ENCODE measurements at places on chromosomes 2 and 18. TPM values are rescaled to one million over a fixed set of nuclear protein-coding genes. Genes with fewer than 3 reads are reported as not detected.

Gene GREB1
- 0.06 TPM for polyA plus RNA-seq

- no peaks in the 10 kb centered on the region for H3K36me3 ChIP-seq
- no peaks in the 10 kb centered on the region for H3K4me1 ChIP-seq
- no peak overlapping the region for H3K27ac ChIP-seq
- no peaks in the 10 kb centered on the region for H3K27me3 ChIP-seq
Observed at GRCh38 chr2:106137731-106138521, 56.2 kb downstream of the UXS1 start.

DNA sequence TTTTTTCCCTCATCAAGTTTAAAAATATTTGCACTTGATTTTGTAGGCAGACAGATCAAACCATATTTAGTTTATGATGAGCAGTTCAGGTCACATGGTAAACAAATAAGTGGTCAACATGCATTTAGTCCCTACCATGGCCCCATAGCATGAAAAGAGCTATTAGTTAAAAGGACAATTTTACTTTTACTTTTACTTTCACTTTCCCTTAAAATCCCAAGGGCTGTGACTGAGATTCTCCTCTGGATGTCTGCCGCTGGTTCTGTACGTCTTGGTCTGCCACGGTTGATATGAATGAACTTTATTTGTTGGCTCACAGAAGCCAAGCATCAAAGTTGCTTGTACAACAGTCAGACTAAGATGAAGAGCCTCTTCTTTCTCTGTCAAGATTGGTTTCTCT, 626.2 kb upstream of the CDH7 start:
- no peaks in the 10 kb centered on the region for H3K36me3 ChIP-seq
- H3K4me1 ChIP-seq = no peaks in the 10 kb centered on the region
- H3K4me3 ChIP-seq = peak overlapping the region; percentile 53
- no peak for DNase-seq
- H3K27ac ChIP-seq = no peak overlapping the region
- H3K27me3 ChIP-seq = no peaks in the 10 kb centered on the region

GRCh38 chr18:31979714-31980113, 36.8 kb upstream of the TRAPPC8 start:
- no peaks in the 10 kb centered on the region for H3K27me3 ChIP-seq
- H3K36me3 ChIP-seq = no peaks in the 10 kb centered on the region
- peaks cover 8% of the 10 kb centered on the region for H3K4me1 ChIP-seq
- no peak overlapping the region for H3K4me3 ChIP-seq
- H3K27ac ChIP-seq = no peak overlapping the region
- DNase-seq = no peak

- H3K27me3 ChIP-seq = no peaks in the 10 kb centered on the region
- H3K4me3 ChIP-seq = no peak overlapping the region
- H3K4me1 ChIP-seq = no peaks in the 10 kb centered on the region
Observed at GRCh38 chr2:44866152-44866551, 75.3 kb upstream of the SIX3 start.
